ENCODE measurements at places on chromosomes 3 and 15.

DNA sequence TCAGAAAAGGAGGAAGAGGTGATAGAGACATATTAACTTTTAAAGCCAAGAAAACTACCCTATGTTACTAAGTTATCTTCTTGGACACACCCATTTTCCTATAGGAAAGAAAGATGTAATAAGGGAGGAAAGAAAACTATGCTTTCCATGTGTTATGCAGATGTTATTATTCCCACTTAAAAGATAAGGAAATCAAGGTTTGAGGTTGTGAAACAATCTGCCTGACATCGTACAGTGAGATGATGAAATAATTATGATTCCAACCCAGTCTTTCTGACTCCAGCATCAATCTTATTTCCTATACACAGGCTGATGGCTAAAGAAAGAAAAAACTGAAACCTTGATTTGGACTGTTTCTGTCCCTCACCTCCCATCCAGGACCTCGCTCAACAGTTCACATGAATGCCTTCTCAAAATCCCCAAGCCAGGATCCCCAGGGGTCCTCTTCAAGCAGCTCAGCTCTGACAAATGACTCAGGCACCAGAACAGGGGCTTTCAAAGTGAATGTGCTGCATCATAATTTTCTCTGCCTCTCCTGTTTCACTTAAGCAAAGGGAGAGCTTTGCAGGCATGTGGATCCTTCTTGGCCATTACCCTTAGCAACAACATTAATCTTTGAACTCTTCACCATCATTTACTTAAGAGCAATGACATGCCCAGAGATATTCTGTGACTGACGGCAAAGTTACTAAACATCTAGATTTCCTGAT is 12.4 kb upstream of the EID1 start:
- no peak for DNase-seq

GRCh38 chr15:101124731-101125451 is 127.0 kb downstream of the CHSY1 start:
- no peak for DNase-seq

DNA sequence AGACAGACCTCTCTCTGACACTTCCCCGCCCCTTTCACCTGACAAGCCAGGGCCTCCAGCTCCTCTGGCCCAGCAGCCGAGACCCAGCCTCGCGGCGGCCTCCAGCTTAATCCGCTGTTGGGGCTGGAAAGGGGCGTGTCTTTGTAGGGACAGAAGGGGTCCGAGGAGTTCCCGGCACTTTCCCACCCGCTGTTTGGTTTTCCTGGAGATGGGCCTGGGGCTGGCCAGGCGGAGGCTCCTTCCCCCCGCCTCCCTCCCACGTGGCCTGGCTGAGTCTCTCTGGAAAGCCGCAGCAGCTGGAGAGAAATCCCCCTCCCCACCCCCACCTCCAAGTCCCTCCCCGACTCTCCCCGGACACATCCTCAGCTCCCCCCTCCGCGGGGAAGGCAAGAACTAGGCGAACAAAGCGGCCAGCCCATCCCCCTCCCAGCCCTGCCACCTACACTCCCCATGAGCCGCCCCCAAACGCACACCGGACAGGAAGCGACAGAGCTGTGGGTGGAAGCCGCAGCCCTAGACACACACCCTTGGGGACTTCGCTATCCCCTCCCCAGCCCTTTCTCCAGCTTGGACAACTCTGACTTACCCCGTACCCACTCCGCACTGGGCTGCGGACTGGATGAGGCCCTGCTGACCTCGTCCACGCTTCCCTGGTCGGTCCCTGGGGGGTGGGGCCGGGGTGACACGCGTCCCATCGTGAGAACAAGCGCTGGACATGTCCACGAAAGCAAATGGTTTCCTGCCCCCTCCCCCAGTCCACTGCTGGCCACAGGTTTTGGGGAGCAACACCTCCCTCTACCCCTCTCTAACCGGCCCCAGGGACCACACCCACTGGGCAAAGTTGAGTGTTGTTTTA is 1.2 kb downstream of the IGDCC4 start:
- DNase-seq: no peak

- no peak for DNase-seq
Observed at GRCh38 chr3:128353991-128354687, 112.6 kb downstream of the DNAJB8 start.

Measured in cortex of kidney (tissue), 1 donor.